ENCODE measurements at places on chromosomes 3 and 15.

- no peak for DNase-seq
These were observed 58.6 kb upstream of the PHLDB2 start for GRCh38 chr3:111800472-111800871.

GRCh38 chr15:50126072-50126471 is 7.0 kb upstream of the ATP8B4 start:
- no peak for DNase-seq

- DNase-seq, result no peak
These were observed 20.2 kb upstream of the KIF23 start for GRCh38 chr15:69393831-69394491.

- peak; percentile 93 for DNase-seq
These were observed 40.4 kb downstream of the DNAJB8 start for GRCh38 chr3:128426128-128426921.

- DNase-seq, result no peak
These were observed 4.5 kb downstream of the PROK2 start for GRCh38 chr3:71780430-71780829.

GRCh38 chr15:84645496-84645895 is 8.6 kb downstream of the WDR73 start:
- DNase-seq, result no peak

DNA sequence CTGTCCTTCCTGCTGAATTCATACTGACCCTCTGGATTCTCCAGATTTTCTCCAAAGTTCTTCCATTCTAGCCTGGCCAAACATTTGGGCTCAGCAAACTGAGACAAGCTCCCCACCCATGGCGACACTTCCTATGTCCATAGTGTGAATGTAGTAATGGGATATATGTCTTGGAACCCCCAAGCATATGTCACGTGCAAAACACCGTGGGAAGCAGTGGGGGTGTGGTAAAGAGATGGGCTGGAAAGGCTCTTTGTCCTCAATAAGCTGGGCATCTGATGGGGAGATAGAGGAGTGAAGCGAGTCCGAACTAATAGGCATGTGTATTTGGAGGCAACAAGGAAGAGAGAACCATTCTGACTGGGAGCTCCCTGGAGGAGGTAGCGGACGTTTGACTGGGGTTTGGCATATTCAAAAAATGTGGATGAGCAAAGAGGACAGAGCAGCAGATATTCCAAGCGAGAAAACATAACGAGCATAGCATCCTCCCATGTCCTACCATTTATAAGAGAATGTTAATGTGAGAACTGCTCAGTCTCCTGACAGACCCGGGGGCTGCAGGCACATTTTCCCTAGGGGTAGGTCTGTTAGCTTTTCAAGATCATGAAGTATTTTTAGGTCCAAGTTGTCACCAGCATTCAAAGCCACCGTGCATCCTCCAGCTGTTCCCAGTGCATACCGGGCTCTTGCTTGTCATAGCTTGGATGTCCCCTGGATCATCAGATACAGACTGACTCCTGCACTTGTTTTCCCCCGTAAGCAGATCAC is 25.6 kb downstream of the TPM1 start:
- no peak for DNase-seq

GRCh38 chr3:53616321-53616720 is 121.9 kb downstream of the CACNA1D start:
- no peak for DNase-seq

- peak; percentile 59 for DNase-seq
These were observed 162.5 kb upstream of the CHRNA7 start for GRCh38 chr15:31867536-31868442.

- no peak for DNase-seq
These were observed 184.8 kb downstream of the ADAMTSL3 start for GRCh38 chr15:83838763-83839162.

GRCh38 chr3:58899159-58899952 is 150.5 kb downstream of the CFAP20DC start:
- DNase-seq, result no peak

DNA sequence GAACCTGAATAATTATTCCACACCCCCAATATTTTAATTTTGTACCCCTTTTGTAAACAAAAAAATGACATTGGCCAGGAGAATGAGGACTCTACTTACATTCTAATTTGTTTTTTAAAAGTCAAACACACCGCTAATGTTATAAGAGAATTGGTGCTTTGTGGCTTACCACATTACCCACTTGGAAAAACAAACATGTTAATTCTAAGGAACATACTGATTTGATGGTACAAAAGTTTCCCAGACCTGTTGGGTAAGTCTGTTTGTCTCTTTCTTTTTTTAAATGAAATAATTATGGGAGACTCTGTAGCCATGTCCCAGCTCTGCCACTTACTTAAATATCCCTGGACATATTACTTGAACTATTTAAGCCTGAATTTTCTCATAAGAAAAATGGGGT is 352.5 kb upstream of the C2CD4B start:
- no peak for DNase-seq

DNA sequence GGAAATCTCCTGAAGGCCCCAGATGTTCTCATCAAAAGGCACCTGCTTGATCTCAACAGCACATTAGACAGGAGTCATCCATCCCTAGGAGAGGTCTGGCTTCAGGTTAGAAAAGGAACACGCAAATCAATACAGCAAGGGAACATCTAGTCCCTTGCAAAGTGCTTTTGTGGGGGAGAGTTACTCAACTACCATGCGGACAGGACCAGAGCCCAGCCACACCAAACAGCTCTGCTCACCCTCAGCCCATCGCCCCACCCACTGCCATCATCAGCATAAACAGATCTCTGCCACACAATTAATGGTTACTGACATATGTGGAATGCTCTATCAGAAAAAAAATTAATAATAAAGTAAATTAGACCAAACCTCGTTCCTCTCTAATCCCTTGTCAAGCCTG is 85.6 kb downstream of the MYLK start:
- no peak for DNase-seq

DNA sequence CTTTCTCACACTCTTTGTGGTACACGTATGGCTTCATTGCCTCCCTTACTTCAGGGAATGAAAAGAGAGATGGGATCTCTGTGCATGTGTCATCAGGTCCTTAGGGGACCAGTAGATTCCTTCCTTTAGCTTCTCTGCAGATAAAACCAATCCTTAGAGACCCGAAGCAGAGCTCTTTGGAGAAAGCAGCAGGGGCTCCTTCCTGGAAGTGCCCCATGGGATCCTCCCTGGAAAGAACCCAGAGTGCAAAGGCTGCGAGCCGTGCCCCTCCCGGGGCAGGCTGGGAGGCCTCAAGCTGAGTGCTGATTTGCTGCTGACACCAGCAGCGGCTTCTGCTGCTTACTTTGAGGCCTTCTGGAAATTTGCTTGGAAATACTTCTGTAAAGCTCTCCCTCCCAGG is 328.6 kb upstream of the RGMA start:
- DNase-seq, result no peak

- DNase-seq, result no peak
These were observed 26.8 kb downstream of the DCBLD2 start for GRCh38 chr3:98874602-98875249.

DNA sequence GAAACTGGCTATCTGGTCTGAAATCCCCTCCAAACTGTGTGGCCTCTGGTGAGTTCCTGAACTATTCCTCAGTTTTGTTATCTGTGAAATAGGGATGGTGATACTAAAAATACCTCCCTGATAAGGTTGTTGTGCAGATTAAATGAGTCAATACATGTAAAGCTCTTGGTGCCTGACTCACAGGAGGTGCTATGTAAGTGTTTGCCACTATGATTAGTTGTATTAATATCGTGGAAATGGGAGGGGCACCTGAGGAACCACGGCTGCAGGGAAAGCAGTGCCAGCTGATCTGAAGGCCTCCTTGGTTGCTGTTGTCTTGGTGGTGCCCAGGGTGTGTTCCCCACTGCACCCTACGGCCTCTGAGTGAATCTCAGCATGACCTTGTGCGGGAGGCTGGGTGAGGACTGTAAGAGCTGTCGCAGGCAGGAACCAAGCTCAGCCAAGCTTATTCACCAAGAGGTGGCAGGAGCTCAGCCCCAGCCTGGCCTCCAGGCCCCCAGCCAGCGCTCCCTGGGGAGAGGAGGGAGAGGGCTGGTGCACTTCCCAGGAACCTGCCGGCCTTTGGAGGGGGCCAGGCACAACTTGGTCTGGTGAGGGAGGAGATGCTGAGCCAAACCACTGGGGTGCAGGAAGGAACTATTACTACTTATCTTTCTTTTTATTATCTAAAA is 44.8 kb upstream of the CCDC174 start:
- DNase-seq, result no peak

- no peak for DNase-seq
These were observed 750.6 kb downstream of the CADM2 start for GRCh38 chr3:85709346-85709892.

DNA sequence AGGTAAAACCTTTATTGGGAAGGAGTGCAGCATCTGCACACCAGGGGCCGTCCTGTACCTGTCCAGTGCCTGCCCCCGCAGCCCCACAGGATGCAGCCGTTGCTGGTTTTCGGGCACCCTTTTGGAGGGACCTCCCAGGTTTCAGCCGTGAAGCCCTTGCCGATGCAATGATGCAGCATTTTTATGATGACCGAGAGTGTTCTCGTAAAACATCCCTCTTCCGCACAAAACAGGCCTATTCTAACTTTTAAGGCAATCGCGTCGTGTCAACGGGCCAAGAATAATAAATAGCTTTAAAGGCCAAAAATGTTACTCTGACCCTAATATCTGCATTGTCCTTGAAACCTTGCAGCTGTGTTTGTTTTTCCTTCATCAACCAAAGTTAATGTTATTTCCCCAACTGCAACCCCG is 126.1 kb downstream of the LRRK1 start:
- DNase-seq, result no peak

DNA sequence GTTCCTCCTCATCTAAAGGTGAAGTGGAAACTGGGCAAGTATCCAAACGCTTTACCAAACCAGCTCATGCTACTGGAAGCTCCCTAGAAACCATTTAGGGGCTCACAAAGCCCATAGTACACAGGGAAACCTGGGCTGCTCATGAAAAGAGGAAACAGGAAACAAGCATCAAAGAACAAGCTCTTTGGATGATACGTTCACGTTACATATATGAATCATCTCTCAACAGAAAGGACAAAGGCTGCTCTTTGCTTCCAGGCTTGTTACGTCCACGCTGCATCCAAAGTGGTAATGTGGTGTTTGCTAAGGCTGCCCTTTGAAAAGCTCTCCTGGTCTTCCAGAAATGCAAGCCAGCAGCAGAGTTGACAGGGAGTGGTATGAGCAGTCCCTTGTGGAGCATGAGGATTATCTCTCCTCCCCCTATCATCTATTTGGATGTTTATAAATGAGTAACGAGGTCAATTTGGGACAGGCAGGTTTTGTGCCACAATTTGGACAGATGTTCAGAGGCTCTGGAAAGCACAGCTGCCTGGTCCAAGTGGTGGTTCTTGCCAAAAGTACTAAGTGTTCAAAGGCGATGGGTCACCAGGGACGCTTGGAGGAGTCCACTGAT is 98.0 kb upstream of the RORA start:
- DNase-seq, result no peak

DNA sequence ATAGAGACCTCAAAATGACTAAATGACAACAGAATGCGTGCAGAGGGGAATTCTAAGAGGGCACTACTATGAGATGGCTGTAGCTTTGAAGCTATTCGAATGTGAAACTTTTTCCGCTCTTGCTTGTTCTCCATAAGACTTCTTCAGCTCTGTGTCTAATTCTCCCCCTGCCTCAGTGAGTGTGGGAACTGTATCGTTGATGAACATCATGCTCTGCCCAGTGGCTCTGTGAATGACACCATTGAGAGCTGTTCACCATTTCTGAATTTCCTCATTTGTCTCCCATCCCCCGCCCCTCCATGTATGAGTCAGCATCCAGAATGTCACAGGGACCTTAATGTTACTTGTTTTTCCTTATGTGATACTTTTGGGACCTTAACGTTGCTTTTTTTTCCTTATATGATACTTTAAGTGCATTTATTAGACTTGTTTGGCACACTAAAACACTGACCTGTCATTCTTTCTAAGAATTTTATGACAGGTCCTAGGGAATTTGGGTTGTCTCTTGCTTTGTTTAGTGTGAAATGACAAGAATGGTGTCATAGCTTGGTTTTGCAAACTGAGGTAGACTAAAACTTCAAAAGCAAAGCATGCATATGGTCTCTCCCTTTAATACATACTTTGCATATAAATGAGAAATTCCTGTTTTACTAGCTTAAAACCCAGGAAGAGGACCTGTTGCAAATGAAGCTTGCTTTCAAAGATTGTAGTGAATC is 99.6 kb downstream of the FNDC3B start:
- no peak for DNase-seq

DNA sequence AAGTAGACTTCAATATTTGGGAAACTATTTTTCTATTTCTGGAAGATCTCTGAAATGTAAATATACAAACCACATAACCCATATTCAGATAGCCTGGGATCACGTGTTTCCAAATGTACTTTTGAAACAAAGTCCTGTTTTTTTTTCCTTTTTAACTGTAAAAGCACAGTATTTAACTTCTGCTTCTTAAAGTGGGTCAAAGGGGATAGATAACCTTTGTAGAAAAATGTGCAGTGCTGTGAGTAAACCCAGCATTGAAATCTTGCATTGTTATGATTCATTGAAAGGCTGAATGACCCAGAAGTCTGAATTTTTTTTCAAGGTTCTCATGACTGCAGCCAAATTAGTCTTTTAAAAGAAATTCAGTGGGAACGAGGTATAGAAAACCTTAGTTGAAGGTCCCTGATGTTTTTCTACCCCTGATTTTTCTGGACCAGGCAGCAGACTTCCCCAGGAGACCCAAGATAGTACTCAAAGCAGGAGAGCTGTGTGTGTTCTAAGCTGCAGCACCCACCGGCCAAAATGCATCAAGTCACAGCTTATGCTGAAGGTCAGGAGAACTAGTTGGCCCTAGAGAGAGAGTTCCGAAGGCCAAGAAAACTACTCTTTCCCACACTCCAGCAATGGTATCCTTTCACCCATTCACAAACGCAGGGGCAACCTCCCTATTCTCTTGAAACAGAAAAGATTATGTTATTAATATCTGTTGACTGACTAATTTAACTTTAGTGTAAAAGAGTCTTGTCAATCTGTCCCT is 43.6 kb upstream of the APH1B start:
- no peak for DNase-seq

- DNase-seq, result no peak
These were observed 165.3 kb downstream of the FNDC3B start for GRCh38 chr3:172204716-172205115.

GRCh38 chr3:172577987-172578570 is 54.8 kb upstream of the TNFSF10 start:
- no peak for DNase-seq

DNA sequence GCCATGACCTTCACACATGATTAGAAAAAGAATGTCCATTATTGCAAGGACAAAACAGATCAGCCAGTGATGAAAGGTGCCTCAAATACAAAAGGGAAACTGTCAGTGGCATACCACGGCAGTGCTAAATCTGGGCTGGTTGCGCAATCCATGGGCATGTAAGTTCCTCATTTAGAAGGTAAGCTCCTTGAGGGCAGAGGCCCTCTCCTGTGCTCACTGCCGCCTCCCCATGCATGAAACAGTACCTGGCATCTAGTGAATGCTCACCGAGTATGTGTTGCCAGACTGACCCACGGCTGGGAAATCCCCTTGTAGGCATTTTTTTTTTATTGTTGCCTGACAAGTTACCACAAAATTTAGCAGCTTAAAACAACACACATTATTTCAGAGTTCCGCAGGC is 312.1 kb upstream of the CHRM5 start:
- DNase-seq, result no peak

All from AG08396 (cell line).